Activated CD8-positive, alpha-beta memory T cell treated with anti-CD3 and anti-CD28 coated beads for 1 hour (primary cell): ENCODE measurements at places on chromosomes 1 and 21.

DNA sequence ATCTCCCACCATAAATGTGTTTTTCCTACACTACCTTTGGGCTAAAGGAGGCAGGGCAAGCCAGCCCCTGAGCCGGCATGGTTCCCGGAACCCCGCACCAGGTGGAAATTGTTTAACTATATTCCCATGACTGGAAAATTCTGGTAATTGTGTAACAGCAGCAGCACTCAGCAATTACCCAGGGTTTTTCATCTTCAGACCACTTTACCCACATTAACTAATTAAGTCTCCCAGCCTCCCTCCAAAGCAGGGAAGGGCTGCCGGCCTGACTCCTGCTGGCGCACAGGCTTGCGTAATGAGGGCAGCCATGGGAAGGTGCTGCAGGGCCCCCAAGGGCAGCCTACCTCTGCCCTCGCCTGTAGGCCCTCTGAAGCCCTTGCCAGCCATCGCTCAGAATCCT is 140.7 kb upstream of the VAMP3 start:
- DNase-seq, result no peak

GRCh38 chr1:206705726-206706297 is 21.1 kb downstream of the MAPKAPK2 start:
- DNase-seq, result no peak

DNA sequence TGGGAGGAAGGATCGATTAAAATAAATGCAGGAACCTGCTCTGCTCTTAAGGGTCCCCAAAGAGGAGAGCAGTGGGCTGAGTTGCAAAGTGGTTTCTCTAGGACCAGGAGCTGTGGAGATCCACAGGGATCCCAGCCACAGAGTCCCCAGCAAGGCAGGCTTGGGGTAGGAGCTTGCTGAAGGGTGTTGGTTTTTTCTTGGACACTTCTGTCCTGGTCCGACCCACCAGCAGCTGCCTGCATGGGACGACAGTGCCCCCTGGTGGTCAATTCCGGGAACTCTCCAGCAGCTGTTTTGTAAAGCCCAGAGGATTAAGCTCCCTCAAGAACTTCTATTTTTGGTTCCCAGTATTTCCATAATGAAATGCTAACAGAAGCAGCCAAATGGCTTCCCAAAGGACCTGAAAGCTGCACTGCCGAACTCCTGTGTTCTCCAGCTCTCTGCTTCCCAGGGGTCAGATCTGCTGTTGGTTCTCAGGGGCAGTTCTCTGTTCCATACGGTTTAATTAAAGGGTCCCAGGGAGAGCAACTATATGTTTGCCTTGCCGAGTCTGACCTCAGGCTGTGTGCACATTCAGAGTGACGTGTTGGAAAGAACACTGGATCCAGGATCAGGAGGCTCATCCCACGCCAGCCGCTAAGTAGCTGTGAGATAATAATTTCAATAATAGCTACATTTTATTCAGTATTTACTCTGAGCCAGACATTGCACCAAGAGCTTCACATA is 23.2 kb downstream of the NENF start:
- peak; percentile 82 for DNase-seq

DNA sequence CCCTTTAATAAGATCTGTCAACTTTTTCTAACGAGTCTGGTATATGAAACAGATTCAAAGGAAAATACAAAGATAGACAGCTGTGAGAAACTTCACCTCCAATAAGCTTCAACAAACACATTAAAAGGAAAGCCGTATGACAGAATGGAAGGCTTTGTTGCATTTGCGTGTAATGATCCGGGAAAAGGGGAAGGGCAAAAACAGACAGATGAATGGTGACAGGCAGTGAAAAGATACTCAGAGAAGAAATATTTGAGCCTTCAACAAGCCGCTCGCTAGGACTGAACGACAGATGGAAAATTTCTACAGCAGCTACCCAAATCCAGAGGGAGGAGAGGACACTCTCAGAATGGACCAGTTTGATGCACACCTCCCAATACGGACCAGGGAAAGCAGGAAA is 14.9 kb downstream of the COPA start:
- no peak for DNase-seq

- no peak for DNase-seq
Measured at GRCh38 chr1:6491081-6491449, 402 bp downstream of the PLEKHG5 start.

GRCh38 chr1:77063118-77063517 is 156.1 kb downstream of the PIGK start:
- no peak for DNase-seq

DNA sequence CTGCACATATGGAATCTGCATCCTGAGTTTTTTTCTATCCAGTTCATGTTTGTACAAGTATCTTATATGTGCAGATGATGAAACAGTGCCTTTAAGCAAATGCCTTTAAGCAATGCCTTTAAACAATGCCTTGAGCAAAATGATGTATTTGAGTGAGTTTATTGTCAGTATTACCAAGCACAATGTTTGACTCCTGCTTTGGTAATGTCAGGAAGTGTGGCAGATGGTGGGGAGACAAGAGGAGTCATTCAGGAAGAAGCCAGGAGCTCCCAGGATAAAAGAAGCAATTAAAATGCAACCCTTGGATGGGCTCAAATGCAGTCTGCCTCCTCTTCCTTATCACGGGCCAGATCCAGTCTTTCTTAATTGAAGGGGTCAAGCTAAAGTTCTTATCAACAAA is 108.7 kb upstream of the KCNJ15 start:
- no peak for DNase-seq

- DNase-seq, result no peak
Measured at GRCh38 chr1:207645635-207646081, 725 bp downstream of the CR1L start.

DNA sequence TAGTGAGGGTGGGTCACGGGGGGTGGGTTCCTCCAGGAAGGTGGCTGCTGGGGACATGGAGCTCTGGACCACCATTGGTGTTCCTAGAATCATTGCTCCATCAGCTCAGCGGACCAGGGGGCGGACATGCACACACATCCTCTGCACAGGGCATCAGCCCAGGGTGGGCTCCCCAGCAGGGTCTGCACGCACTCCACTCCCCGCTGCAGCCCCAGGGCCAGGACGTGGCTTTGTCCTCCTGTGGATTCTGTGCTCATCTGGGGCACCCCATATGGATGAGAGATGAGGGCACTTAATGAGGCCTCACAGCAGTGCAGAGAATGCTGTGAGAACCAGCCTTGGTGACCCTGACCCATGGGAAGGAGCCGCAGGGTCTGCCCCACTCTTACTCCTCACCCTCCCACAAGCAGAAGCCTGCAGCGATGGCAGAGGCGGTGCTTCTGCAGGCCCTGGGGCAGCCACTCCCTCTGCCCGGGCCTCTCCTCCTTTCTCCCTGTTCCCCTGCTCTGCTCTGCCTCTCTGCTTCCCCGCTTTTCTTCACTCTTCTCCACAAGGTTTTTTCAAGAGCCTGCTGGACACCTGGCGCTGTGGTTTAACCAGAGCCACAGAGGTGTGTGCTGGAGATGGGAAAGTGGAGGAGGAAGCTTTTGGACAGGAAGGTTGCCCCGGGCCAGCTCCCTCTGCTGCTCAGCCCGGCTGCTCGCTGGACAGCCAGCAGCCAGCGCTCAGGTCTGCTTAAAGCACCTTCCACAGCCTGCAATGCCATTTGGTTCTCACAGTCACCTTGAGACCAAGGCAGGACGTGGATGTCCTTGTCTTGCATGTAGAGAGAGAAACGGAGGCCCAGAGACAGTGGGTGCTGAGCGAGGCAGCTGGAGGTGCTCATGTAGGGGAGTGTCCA is 26.3 kb upstream of the PCBP3 start:
- no peak for DNase-seq

- DNase-seq, result no peak
Measured at GRCh38 chr1:175317309-175317708, 124.7 kb upstream of the KIAA0040 start.

- no peak for DNase-seq
Measured at GRCh38 chr1:155938220-155938627, 3.2 kb upstream of the RXFP4 start.

DNA sequence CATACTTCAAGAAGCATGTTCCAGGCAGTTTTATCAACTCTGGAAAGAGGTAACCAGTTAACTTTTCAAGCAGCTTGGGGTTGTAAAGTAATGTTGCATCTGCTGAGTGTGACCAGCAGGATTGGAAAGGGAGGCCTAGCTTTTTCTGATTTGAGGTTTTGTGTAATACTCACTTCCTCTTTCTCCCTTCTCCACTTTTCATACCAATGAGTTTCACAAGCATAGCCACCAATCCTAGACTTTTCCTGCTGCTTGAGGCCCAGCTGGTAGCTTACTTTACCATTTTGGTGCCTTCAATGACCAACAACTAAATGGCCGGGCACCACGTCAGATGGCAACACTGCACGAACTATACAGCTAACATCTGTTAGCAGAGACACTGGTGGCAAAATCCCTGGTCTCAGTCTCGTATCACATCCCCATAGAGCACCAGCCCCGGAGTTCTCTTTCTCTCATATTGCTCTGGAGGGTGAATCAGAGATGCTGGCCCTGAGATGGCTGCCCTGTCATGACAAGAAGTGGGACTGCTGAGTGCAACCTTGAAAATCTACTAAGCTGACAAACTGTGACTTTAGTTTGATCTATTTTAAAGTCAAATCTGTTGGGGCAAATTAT is 14.8 kb upstream of the GPR88 start:
- no peak for DNase-seq

DNA sequence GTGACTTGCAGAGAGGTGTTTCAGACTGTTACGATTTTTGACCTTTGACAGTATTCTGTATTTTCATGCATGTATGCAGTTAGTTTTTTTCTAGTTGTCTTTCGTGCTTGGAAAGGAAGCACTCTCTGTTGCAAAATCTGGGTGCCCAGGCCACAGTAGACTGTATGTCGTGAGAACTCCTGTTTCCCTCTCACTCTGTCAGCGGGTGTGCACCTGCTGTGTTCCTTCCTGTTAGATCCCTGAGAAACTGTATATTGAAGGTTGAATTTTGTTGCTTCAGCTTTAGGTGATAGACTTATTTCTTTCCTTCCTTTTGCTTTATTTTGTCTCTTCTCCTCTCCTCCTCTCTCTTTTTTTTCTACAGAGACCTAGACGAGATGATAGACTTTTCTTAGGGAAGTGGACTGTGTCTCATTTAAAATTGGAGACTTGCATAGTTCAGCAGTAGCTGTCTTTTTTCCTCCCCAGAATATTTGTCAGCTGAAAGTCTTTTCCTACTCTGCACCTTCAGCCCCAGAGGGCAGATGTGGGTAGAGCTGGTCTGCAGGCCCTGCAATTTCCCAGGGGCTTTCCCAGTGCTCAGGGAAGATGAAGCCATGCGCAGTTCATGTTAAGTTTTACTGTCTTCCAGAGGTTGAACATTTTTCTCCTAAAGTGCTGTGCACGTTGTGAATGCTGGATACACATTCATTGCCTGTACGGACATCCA is 1.4 kb downstream of the TRAPPC10 start:
- no peak for DNase-seq
